Heart right ventricle (tissue), 16 donors: ENCODE measurements at places on chromosomes 6 and 20. TPM values are rescaled to one million over a fixed set of nuclear protein-coding genes. Genes with fewer than 3 reads are reported as not detected.

DNA sequence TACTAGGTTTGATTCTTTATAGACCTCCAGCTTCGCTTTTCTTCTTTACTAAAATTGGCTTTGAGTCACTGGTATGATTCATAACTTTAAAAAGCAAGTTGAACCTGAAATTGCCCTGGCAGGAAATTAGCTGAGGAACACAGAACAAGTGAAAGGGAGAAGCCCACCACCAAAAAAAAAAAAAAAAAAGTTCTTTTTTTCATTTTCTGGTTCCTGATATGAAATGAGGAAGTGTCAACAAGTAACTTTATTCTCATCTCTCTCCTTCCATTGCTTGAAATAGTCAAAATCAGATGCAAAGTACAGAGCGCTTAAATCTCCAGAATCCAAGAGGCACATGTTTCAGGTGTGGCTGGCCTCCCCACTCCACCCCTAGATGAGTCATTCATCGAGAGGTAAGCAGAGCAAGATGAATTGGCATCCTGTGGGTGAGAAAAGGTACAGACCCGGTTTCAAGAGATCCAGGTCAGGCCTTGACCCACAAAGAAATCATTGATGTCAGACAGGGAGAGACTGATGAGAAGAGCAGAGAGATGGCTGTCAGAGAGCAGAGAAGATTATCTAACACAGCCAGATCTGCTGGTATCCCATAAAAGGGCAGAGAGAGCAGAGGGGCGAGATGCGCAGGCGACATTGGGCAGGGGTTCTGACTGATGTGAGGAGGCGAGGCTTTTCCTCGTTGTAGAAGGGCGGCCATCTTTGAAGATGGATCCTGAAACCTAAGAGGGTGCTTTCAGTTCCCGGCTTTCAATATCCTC lies 54.8 kb upstream of the MBOAT1 start:
- no peak for DNase-seq

TCF15 gene
- polyA plus RNA-seq, result 41.0 TPM

GGTLC1 gene
- not detected for polyA plus RNA-seq

PSORS1C1 gene
- polyA plus RNA-seq, result 5.0 TPM

- no peak for DNase-seq
Observed at GRCh38 chr6:71114986-71115385, 158.1 kb upstream of the B3GAT2 start.

- DNase-seq, result no peak
Observed at GRCh38 chr20:56995635-56996075, 270.8 kb downstream of the BMP7 start.

SLC32A1 gene
- polyA plus RNA-seq, result not detected
